ENCODE measurements at places on chromosomes 2 and 18.

DNA sequence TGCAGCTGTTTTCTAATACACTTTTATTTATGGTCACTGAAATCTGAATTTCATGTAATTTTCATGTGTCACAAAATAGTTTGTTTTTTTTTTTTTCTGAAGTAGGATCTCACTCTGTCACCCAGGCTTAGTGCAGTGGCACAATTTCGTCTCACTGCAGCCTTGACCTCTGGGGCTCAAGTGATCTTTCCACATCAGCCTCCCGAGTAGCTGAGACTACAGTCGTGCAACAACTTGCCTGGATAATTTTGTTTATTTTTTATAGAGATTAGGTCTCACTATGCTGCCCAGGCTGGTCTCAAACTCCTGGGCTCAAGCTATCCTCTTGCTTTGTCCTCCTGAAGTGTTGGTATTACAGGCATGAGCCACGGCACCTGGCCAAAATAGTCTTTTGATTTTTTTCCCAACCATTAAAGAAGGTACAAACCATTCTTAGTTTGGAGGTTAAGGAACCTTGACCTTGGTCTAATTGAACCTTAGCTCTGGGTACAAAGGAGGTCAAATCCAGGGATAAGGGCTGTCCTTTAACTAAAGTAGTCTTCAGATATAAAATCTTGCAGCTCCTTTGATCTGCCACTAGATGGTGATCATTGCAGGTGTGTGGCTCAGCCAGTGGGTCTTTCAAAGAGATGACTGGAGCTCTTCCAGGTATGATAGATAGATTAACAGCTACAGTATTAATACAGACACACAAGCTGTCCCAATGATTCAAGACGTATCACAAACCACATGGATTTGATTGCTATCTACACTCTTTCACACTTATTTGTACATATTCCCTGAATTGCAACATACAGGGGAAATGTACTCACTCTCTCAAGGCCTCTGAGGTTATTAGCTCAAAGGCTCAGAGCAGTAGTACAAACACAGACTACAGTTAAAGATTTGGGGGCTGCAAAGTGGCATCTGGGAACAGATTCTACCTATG lies 4.7 kb upstream of the KRCC1 start:
- no peaks in the 10 kb centered on the region for H3K27me3 ChIP-seq
- no peak overlapping the region for H3K4me3 ChIP-seq
- no peaks in the 10 kb centered on the region for H3K36me3 ChIP-seq

DNA sequence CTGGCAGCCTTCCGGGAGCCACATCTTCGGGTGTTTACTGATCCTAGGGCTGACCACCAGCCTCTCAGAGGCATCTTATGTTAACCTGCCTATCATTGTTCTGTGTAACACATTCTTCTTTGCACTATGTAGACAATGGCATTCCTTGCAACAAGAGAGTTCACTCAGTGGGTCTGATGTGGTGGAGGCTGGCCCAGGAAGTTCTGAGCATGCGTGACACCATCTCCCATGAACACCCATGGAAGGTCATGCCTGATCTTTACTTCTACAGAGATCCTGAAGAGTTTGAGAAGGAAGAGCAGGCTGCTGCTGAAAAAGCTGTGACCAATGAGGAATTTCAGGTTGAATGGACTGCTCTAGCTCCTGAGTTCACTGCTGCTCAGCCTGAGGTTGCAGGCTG lies 15.3 kb upstream of the ALMS1 start:
- no peak overlapping the region for H3K27ac ChIP-seq
- peaks cover 2% of the 10 kb centered on the region for H3K27me3 ChIP-seq
- no peaks in the 10 kb centered on the region for H3K4me1 ChIP-seq
- no peak overlapping the region for H3K4me3 ChIP-seq
- DNase-seq: no peak
- H3K36me3 ChIP-seq: no peaks in the 10 kb centered on the region

- no peak for DNase-seq
- H3K36me3 ChIP-seq: no peaks in the 10 kb centered on the region
- H3K4me1 ChIP-seq: no peaks in the 10 kb centered on the region
- H3K27me3 ChIP-seq: no peaks in the 10 kb centered on the region
- no peak overlapping the region for H3K4me3 ChIP-seq
- H3K27ac ChIP-seq: no peak overlapping the region
Measured at GRCh38 chr2:71792926-71793761, 339.8 kb downstream of the DYSF start.

- H3K27me3 ChIP-seq: no peaks in the 10 kb centered on the region
- H3K4me3 ChIP-seq: no peak overlapping the region
- H3K27ac ChIP-seq: no peak overlapping the region
- no peak for DNase-seq
- H3K4me1 ChIP-seq: no peaks in the 10 kb centered on the region
- no peaks in the 10 kb centered on the region for H3K36me3 ChIP-seq
Measured at GRCh38 chr2:179021258-179021657, 28.7 kb downstream of the CCDC141 start.

GRCh38 chr18:28127763-28128658 lies 48.9 kb downstream of the CDH2 start:
- H3K4me3 ChIP-seq: no peak overlapping the region
- H3K27me3 ChIP-seq: no peaks in the 10 kb centered on the region
- no peak overlapping the region for H3K27ac ChIP-seq
- H3K4me1 ChIP-seq: no peaks in the 10 kb centered on the region
- H3K36me3 ChIP-seq: no peaks in the 10 kb centered on the region

GRCh38 chr2:22795287-22795866 lies 589.6 kb upstream of the KLHL29 start:
- H3K27me3 ChIP-seq: no peaks in the 10 kb centered on the region
- no peak overlapping the region for H3K4me3 ChIP-seq
- no peak for DNase-seq
- H3K27ac ChIP-seq: no peak overlapping the region
- no peaks in the 10 kb centered on the region for H3K4me1 ChIP-seq

DNA sequence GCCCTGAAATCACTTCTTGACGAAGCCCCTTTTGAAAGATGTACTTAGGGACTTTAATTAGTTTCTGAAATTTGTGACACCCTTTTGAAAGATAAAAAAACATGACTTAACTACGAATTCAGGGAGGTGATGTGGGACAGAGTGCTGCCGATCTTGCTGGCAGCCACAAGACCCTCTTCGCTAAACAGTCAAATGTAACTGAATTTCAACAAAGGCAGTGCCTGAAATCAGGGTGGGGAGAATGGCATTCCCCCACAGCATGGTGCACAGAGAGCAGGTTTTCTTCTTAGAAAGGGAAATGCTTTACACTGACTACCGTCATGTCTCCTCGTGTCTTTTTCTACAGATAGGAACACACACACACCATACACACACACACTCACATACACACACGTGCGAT lies 640.2 kb upstream of the POU3F3 start:
- no peak for DNase-seq
- H3K36me3 ChIP-seq: no peaks in the 10 kb centered on the region
- no peaks in the 10 kb centered on the region for H3K27me3 ChIP-seq
- H3K4me3 ChIP-seq: no peak overlapping the region
